Activated T-cell treated with anti-CD3 and anti-CD28 coated beads, Interleukin-2, amount 50 U/mL, for 48 hours (primary cell): ENCODE measurements at places on chromosomes 13 and 19.

- no peak for DNase-seq
Measured at GRCh38 chr19:57587529-57587928, 3.6 kb downstream of the ZIK1 start.

DNA sequence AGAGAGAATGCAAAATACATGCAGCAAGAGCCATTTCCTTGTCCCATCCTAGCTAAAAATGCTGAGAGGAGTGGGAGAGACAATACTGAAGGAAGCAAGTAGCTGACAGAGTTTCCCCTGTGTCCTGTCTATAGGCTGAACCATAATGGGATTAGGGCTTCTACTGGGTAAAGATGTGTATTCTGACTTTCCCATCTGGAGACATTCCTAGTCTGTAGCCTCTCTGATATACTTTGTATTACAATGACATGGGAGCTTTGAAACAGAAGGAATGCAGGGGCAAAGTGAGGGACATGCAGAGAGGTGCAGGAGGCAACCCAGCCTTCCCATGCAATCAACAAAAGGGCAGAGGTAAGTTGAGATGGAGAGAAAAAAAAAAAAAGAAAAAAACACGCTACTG, 10.5 kb upstream of the GPC6 start:
- DNase-seq, result no peak

DNA sequence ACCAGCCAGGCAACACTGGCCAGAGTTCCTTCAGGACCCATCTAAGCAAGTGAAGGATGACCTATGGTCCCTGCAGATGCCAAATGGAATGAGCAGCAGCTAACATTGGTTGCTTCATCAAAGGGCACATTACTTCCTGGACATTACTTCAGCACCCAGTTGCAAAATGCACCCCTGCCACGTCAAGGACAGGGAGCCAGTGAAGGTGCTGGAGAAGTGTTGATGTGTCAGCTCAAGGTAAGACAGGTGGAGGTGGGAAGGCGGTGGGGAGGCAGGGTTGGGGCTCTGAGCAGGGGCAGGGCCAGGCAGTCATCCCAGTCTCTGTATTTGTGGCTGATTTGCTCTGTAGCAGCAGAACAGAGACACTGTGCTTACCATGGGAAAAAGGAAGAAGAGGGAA, 14.6 kb downstream of the CSNK1A1L start:
- DNase-seq, result no peak

DNA sequence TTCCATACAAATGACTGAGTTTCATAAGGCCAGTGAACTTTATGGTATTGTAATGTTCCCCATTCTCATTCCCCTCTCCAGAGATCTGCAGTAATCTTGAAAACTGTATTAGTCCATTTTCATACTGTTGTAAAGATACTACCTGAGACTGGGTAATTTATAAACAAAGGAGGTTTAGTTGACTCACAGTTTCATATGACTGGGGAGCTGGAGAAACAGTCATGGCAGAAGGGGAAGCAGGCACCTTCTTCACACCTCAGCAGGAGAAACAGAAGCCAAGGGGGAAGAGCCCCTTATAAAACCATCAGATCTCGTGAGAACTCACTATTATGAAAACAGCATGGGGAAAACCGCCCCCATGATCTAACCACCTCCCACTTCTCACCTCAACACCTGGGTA, 318.7 kb upstream of the KLF12 start:
- DNase-seq, result no peak

DNA sequence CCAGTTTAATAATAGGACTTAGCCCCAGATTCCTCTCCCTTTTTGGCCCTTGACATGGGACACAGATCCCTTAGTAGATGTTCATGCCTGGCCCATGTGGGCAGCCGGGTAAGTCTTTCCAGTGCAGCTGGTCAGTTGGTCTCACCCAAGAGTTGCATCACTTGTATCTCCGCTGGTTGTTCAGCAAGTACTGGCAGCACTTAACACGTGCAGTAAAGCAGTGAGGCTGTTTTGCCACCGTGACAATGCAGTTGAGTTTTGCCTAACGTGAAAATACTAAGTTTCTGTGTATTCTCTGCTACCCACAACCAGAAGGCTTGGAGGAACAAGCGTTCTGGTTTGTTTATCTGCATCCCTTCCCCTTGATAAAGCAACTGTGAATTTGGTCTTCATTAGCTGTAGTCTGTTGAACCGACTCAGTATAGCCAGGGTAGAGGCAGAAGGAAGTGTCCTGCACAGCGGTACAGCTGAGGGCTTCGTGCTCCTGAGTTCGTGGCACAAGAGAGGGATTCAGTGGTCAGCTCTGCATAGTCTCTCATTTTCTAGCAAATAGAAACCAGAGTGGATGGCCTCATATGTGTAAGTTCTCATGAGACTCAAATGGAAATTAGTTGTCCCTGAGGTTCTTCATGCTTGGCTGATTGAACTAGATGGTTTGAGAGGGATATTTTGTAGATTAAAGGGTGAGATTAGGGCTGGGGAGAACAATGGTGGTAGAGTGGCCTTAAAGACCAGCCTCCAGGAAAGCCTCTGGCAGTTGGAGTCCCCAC, 50.3 kb downstream of the ARHGEF7 start:
- no peak for DNase-seq

DNA sequence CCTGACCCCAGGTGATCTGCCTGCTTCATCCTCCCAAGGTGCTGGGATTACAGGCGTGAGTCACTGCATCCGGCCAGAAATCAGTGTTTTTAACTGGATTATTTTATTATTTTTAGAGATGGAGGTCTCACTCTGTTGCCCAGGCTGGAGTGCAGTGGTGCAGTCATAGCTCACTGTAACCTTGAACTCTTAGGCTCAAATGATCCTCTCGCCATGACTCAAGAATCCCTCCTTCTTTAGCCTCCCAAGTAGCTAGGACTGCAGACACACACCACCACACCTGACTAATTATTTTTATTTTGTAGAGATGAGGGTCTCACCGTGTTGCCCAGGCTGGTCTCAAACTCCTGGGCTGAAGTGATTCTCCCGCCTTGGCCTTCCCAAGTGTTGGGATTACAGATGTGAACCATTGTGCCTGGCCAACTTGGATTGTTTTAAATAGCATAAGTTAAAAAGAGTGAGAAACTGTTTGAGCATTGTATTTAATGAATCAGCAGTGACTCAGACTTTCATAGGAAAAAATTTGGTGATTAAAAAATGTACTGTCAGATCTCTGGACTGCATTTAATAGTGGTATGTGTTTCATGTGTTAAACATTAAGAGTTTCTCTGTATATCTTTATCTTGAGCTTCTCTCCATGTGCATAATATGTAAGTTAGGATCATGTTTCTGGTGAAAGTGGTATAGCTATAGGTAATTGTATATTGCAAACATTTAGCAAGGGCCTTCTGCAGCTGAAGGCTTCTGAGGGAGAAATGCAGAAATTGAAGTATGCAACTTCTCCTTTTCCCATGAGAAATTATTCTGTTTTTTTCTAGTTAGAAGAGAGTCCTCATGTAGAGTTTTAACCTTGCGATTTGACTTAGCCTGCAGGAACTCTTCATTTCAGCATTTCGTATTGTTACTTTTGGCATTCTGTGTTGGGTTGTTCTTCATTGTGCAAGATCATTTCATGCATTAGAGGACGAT, 121.2 kb downstream of the PCCA start:
- DNase-seq, result peak; percentile 24

GRCh38 chr19:41553804-41554203, 22.2 kb upstream of the CEACAM21 start:
- DNase-seq, result no peak

DNA sequence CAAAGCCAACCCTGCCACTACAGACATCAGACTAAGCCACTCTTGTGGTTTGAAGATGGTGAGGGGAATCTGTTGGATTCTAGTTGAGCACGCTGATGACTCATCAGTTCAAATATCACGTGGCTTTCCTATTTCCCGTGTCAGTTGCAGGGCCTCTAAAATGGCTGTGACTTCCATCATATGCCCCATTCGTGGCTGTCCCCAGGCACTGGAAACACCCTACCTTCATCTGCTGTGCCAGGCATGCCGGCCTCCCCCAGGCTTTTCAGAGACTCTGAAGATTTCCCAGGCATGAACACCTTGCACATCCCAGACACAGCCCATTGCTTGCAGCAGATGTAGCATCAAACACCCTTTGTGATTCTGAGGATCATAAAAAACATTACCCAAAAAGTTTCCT, 659.9 kb downstream of the UQCRFS1 start:
- DNase-seq, result peak; percentile 23

DNA sequence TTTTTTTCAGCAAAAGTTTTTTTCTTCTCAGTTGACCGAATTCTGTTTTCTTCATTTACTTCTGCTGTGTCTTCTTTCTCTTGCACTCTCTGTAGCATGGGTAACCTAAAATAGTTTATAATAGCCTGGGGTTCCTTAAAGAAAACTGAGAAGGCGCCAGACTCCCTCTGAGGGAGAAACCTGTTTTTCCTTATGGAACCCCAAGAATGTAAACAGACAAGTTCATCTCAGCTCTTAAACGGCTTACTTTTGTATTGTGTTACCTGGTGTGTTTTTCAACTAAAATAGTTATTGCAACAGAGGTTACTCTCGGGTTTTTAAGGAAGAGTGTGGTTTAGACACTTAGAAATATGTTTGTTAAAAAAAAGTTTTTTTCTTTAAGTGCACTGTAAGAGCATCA, 23.8 kb upstream of the TM9SF2 start:
- DNase-seq, result no peak

- DNase-seq, result no peak
Measured at GRCh38 chr13:95858286-95859075, 181.5 kb downstream of the DNAJC3 start.

DNA sequence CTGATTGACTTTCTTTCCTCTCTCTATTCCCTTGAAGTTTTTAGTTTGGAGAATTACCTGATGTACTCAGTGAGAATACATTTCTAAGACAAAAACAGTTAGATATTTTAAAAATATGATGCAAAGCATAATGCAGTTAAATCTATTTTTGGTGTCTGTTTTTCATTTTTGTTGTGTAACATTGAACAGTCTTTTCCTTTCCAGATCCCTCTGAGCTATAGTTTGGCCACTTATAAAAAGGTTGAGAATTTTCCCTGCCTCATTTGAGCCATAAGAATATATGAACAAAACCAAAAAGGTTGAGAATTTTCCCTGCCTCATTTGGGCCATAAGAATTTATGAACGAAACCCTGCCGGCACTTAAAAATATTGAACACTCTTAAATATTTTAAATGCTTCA, 57.0 kb upstream of the IPO5 start:
- no peak for DNase-seq

GRCh38 chr19:41194157-41194552, 1.1 kb downstream of the CYP2S1 start:
- DNase-seq, result no peak

DNA sequence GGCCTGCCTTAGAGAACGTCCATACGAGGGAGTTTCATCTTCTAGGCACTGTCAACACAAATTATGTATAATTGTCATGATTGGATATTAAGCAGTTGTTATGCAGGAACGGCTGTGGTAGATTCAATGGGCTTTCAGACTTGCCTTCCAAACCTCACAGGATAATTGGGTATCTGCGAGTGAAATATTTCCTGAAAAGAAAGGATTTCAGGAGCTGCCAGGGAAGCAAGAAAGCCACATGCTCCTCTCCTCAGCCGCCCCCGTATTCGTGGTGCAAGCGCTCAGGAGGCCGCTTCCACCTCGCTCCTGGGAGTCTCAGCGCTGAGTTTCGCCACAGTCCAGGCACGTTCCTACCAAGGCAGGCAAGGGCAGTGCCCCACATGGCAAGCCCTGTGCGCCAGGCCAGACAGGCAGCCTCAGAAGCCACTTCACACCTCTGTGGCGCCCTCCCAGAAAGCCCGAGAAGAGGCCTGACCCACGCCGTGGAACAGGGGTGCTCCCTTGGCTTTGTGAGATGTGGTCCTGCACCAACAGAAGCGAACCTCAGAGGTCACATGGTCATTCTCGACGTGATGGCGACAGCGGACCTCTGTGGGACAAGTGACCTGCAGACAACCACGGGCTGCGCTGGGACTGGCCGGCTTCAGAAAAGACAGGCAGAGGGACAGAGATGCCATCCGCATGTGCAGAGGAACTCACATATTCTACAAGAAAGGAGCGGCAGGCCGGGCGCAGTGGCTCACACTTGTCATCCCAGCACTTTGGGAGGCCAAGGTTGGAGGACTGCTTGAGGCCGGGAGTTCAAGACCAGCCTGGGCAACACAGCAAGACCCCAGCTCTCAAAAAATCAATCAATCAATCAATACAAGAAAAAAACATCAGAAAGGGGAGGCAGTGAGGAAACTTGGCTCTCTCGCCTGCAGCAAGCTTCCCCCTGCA, 41.4 kb downstream of the CEBPG start:
- no peak for DNase-seq

GRCh38 chr19:38359242-38360021, 14.9 kb upstream of the PSMD8 start:
- no peak for DNase-seq

DNA sequence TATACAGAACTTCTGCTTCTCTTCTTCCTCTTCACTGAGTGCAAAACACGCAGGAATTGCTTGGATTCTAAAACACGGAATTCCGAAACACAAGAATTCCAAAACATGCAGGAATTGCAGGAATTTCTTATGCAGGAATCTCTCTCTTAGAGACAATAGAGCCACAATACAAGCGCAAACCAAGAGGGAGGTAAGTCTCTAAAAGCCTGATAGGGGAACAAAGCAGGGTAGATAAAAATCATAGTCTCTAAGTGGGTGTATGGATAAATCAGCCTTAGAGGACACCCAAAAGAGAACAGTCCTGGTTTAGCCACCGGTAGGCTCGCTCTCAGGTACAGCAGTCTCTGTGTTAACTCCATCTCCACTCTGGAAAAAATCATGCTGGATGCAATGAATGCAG, 112.9 kb downstream of the LHFPL6 start:
- DNase-seq, result no peak

DNA sequence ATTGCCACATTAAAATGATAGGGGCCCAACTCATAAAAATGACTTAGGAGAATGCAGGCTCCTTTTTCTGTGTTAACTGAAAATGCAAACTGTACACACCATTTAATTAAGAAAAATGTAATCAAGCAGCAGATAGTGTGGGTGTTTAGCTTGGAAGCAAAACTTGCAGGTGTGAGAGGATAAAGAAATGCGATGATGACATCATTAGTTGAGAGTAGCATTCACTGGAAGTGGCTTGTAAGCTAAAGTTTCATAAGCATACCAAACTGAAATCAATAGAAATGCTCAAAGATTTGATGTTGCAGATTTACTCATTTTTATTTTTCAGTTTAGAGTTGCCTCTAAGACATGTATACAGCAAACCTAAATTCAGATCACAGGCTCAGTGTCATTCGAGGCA, 86.6 kb downstream of the PRR20E start:
- DNase-seq, result no peak

- no peak for DNase-seq
Measured at GRCh38 chr13:37198629-37199028, 93.2 kb upstream of the CSNK1A1L start.

DNA sequence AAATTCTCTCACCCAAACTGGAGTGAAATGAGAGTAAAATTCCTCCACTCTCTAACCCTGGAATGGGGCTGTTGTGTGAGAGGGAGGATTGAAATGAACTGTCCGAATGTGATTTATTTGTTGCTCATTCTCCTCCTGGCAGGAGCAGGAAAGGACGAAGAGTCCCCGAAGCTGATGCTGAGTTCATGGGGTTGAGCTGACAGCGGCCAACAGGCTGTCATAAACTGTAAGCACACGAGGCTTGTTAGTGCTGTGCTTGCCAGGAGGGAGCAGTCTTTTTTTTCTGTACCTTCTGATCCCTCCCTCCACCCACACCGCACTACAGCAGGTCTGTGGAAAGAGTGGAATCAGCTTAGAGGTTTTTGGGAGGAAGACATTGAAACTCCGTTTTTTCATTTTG, 33.1 kb upstream of the ZNF331 start:
- no peak for DNase-seq
